ENCODE measurements at places on chromosomes 7 and 10. TPM values are rescaled to one million over a fixed set of nuclear protein-coding genes. Genes with fewer than 3 reads are reported as not detected.

Gene OR6V1
- not detected for total RNA-seq

- DNase-seq: no peak
These were observed 7.7 kb downstream of the DGKB start for GRCh38 chr7:14894826-14895225.

- peak; percentile 84 for DNase-seq
These were observed 30.2 kb upstream of the ANKRD2 start for GRCh38 chr10:97542169-97543024.

- DNase-seq: no peak
These were observed 174.0 kb downstream of the GFRA1 start for GRCh38 chr10:116099023-116099420.

DNA sequence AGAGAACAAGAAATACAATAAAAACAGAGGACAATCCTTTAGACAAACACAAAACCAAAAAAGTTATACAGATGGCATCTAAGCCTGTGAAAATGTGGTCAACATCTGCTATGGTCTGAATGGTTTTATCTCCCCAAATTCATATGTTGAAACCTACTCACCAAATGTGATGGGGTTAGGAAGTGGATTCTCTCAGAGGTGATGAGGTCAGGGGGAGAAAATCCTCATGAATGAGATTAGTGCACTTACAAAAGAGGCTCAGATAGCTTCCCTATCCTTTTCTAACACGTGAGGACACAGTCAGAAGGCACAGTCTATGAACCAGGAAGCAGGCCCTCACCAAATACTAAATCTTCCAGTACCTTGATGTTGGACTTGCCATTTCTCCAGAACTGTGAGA is 147.8 kb upstream of the GPR22 start:
- DNase-seq: no peak

- DNase-seq: no peak
These were observed 174.5 kb downstream of the SH3PXD2A start for GRCh38 chr10:103680869-103681236.

DNA sequence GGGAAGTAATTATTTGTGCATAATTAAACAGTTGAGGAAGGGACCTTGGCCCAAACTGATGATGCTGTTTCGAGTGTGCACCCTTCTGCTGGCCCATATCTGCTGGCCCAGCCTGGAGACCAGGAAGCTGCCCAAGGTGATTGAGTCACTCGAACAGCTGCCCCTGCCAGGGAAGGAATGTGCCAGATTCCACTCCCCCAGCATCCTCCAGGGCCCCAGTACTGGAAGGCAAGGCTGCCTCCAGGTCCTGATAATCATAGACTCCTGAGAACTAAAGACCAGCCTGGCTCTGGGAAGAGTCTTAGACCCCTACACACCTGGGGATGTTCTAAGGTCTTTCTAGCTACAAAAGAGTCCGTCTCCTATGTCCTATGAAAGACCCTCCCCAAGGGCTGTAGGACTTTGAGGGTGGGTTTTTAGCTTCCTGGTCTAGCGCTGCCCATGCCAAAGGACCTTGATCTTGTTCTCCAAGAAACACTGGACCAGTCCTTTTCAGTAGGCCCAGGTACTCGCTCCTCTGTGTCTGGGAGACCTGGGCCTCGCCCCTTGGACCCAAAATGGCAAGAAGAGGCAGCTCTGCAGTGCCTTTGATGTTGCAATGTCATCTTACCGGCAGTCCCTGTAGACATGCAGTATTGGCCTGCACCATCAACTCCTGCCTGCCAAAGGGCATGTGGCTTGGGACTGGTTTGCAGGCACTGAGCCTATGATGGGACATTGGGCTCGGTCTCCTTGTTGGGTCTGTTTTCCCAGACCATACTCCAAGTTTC is 103.2 kb upstream of the GPR26 start:
- no peak for DNase-seq

Gene ASZ1
- not detected for total RNA-seq

GRCh38 chr7:73645643-73646174 is 21.4 kb upstream of the MLXIPL start:
- DNase-seq: no peak

- DNase-seq: no peak
These were observed 1.2 kb downstream of the GFRA1 start for GRCh38 chr10:116271593-116272439.

DNA sequence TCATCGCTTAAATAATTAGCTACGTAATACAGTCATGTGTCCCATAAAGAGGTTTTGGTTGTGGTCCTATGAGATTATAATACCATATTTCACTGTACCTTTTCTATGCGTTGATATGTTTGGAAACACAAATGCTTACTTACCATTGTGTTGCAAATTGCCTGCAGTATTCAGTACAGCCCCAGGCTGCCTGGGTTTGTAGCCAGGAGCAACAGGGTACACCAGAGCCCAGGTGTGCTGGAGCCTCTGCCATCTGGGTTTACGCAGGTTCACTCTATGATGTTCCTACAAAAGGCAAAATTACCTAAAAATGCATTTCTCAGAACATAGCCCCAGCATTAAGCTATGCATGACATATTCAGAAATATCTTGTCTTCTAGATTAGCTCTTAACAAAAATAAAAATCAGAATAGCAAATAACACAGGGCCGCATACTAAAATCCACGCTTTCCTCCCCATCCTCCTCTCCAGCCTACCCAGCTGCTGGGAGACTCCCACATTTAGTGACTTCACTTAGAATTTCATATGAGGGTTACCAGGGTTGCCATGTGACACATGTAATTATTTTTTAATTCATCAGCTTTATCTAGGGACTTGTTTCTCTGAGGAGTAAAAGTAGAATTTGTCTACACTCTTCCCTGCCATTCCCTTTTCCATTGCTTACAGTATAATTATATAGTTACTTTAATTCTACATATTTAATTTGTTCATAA is 559.0 kb upstream of the ADARB2 start:
- no peak for DNase-seq

Gene ZNF425
- 1.6 TPM for total RNA-seq

Gene SLC12A9
- total RNA-seq: 31.9 TPM

DNA sequence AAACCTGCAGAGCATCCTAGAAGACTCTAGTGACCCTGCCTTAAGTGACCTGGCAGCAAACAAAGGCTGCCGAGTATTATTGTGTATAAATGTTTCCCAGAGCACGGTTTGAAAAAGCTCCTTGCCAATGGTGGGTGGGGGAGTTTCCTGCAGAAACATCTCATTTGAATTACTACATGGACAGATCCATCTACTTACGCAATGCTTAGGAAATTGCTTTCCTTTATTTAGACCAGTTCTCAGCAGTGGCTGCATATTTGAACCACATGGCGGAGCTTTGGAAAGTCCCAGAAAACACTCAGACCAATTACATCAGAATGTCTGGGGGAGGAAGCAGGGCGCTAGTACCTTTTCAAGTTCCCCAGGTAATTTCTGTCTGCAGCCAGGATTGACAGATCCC is 560.9 kb downstream of the SDK1 start:
- no peak for DNase-seq

Gene SUPV3L1
- total RNA-seq: 19.8 TPM

- DNase-seq: peak; percentile 83
These were observed 35.4 kb downstream of the JMJD1C start for GRCh38 chr10:63430091-63430998.

DNA sequence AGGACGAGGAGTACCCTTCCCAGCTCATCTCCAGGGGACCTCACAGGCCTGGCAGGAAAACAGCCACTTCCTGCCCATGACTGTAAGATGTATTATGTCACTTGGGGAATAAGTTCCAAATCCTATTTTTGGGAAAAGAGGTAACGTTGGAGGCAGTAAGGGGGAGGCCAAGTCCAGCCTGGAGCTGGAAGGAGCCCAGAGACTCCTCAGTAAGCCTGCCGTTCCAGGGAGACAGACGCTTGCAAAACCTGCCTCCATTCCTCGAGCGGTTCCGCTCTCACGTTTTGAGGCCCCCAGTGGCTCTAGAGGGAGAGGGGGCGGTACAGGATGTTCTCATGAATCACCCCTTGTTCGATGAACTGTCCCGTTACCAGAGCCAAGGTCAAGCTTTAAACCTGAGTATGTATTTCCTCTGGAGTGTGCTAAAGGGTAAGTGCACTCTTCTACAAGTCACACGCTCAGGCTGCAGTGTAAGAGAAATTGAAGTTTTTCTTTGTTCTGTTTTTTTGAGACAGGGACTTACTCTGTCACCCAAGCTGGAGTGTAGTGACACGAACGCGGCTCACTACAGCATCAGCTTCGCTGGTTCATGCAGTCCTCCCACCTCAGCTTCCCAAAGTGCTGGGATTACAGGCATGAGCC is 45.5 kb upstream of the CYTH3 start:
- DNase-seq: no peak

GRCh38 chr7:31079126-31079823 is 27.2 kb downstream of the ADCYAP1R1 start:
- DNase-seq: no peak

Gene LIPF
- 0.18 TPM for total RNA-seq

- no peak for DNase-seq
These were observed 2.1 kb upstream of the CCDC126 start for GRCh38 chr7:23594879-23595604.

Gene TFEC
- 13.6 TPM for total RNA-seq

DNA sequence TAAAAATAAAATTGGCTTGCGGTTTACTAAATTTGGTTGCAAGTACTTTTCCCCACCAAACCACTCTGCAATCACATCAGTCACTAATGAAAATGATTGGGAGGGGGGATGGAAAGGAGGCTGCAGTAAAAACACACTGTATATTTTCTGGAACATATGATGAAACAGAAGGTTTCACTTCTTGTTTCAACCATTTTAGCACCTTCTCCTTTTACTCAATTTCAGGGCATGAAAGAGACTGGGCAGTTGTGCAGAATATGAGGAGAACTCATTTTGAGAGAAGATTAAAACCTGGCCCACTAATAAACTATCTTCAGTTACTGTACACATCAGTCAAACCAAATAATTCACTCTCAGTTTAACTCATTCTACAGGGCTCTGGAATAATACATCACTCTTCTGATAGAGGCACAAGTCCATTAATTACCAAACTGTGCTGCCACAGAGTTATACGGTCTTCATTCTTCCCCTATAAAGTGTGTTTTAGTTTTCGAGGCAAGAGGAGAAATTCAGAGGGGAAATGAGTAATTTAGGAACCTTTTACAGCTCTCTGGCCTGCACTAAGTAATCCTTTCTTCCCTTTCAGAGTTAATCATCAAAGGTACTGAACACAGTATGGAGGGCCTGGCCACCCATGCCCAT is 25.5 kb downstream of the JAZF1 start:
- DNase-seq: no peak

GRCh38 chr7:98641646-98642500 is 24.8 kb downstream of the NPTX2 start:
- no peak for DNase-seq

DNA sequence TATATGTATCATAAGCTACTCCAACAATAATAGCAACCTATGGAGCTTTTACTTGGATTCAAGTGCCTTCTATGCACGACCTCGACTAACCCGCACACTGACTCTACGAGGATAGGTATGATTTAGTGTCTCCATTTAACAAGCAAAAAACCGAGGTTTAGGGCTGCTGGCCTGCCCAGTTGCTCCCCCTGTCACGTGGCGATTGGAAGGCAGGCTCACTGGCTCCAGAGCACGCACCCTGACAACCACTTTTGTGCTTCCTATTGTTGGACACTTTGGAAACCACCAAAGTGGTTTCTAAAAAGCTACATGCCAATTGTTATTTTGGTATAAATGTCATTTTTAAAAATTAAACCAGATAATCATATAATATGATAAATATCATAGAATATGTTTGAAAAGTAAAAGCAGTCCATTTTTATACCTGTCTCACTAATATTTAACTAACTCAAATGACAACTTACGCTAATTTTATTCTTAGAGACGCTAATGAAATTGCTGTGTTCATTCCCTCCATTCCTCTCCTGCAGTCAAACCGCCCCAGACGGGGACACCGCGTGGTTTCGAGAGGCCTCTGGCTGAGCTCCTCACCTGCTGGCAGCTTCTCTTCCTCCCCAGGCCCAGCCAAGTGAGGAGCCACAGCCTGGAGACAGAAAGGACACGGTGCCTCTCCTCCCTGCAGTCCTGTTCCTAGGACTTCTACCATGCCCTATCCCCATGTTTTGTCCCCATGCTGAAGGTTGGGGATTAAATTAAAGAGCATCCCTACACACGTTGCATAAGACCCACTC is 22.2 kb upstream of the RHEB start:
- no peak for DNase-seq

- DNase-seq: no peak
These were observed 90.7 kb upstream of the LRRC4 start for GRCh38 chr7:128121711-128122530.

DNA sequence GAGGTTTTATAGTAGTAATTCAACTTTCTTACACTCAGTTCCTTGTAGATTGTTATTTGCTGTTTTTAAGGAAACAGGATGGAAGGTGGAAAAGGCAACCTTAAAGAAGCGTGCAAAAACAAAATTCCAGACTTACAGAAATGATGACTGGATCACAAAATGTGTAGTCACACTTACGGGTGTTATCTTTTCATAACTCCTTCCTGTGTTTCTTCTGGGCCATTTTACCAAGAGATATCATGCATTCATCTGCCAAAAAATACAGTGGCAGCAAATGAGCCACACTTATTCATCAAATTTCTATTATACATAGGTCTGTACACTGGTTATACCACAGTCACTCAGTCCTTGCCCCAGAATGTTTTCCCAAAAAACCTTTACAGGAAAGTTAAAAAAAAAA is 94.3 kb upstream of the IL6 start:
- DNase-seq: no peak

DNA sequence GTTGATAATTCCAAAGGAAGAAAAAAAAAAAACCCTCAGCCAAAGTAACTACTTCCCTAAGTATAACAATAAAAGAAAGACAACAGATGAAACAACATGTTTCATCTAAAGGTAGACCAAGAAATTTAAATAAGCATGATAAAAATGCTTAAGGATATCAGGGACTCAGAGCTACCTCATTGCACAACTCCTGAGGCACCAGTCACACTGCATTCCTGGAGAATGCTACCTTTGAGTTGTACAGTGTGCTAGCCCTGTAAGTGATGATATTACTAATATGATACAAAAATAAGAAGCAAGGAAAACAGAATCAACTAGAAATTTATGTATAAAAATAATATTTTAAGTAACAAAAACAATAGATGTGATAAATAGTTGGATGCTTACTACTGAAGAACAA is 29.5 kb upstream of the C7orf33 start:
- DNase-seq: no peak

- DNase-seq: no peak
These were observed 251.7 kb upstream of the PITRM1 start for GRCh38 chr10:3424111-3424851.

DNA sequence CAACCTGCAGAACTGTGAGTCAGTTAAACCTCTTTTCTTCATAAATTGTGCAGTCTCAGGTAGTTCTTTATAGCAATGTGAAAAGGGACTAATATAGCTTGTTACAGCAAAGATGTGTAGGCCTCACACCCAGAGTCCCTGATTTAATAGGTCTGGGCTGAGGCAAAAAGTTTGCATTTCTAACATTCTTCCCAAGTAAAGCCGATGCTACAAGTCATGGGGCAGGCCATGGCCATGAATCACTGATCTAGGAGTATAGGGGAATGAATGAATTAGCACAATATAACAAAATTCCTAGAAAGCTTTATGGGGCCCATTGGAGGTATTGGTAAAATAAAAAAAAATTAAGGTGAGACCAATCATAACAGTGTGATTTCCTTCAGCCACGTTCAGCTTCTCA is 11.5 kb upstream of the AASS start:
- DNase-seq: no peak

GRCh38 chr7:111855161-111855841 is 293.0 kb upstream of the IMMP2L start:
- no peak for DNase-seq
